ENCODE measurements at places on chromosomes 2 and 18.

GRCh38 chr2:19111354-19111753 lies 247.1 kb downstream of the OSR1 start:
- no peaks in the 10 kb centered on the region for H3K27me3 ChIP-seq
- H3K27ac ChIP-seq: no peak overlapping the region
- H3K36me3 ChIP-seq: no peaks in the 10 kb centered on the region
- no peak for DNase-seq
- H3K4me1 ChIP-seq: no peaks in the 10 kb centered on the region
- no peak overlapping the region for H3K4me3 ChIP-seq

DNA sequence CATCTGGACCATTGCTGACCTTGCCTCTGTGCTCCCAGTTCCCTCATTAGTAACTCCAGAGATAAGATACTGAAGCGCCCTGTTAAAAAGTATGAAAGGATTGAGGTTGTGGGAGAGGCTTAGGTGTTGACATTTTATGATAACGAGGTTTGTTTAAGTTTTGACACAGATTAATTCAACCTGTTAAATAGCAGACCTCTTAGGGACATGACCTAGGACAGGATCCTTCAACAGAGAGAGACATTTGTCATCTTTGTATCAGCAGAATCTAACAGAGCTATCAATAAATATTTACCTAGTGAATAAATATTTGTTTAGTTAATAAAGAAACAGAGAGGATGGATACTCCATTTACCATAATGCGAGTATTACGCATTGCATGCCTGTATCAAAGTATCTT lies 99.5 kb downstream of the DCC start:
- no peaks in the 10 kb centered on the region for H3K4me1 ChIP-seq
- H3K27me3 ChIP-seq: no peaks in the 10 kb centered on the region
- DNase-seq: no peak
- no peak overlapping the region for H3K27ac ChIP-seq
- H3K36me3 ChIP-seq: no peaks in the 10 kb centered on the region

GRCh38 chr18:48832938-48833700 lies 117.6 kb downstream of the SMAD7 start:
- no peak overlapping the region for H3K4me3 ChIP-seq
- H3K36me3 ChIP-seq: no peaks in the 10 kb centered on the region
- DNase-seq: peak; percentile 60

DNA sequence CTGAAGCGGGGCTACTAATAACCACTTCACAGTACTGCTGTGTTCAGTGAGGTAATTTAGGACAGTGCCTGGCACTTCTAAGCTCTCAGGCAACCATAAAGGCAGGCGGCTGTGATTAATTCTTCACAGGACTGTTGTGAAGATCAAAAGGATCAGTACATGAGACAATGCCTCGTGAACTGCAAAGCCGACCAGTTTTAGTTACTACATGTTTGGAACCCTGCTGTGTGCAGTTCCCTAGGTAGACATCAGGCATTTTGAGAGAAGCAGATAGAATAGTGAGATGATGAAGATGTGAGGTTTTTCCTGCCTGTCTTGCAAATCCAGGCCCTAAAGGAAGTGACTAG lies 19.1 kb downstream of the EFHD1 start:
- H3K4me1 ChIP-seq: no peaks in the 10 kb centered on the region
- no peaks in the 10 kb centered on the region for H3K36me3 ChIP-seq
- no peaks in the 10 kb centered on the region for H3K27me3 ChIP-seq
- no peak overlapping the region for H3K27ac ChIP-seq
- no peak for DNase-seq

GRCh38 chr18:31546476-31546875 lies 45.2 kb upstream of the TTR start:
- no peaks in the 10 kb centered on the region for H3K4me1 ChIP-seq
- no peak for DNase-seq
- H3K4me3 ChIP-seq: no peak overlapping the region
- H3K36me3 ChIP-seq: peaks cover 29% of the 10 kb centered on the region
- no peaks in the 10 kb centered on the region for H3K27me3 ChIP-seq

DNA sequence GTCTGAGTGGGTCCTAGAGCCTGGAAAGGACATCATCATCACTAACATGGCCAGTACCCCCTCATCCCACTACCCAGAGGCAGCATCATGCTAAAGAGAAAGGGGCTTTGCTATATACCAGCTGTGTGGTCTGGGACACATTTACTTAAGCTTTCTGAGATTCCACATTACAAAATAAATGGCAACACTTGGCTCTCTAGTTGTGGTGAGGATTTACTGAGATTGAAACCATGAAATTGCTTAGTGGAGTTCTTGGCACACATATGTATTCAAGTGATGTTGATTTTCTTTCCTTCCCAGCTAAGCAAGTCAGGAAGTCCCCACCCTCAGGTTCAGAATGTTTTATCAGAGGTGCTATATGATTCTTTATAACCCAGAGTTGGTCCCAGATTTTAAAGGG lies 362.0 kb downstream of the CLIP4 start:
- no peak overlapping the region for H3K4me3 ChIP-seq
- H3K27ac ChIP-seq: no peak overlapping the region
- H3K4me1 ChIP-seq: no peaks in the 10 kb centered on the region
- DNase-seq: no peak
- H3K27me3 ChIP-seq: no peaks in the 10 kb centered on the region
- no peaks in the 10 kb centered on the region for H3K36me3 ChIP-seq

- H3K4me3 ChIP-seq: no peak overlapping the region
- no peaks in the 10 kb centered on the region for H3K27me3 ChIP-seq
- no peak for DNase-seq
Observed at GRCh38 chr2:80396276-80396675, 91.7 kb upstream of the LRRTM1 start.

GRCh38 chr2:18401471-18401870 lies 159.0 kb downstream of the RDH14 start:
- H3K4me1 ChIP-seq: no peaks in the 10 kb centered on the region
- no peak for DNase-seq
- H3K27me3 ChIP-seq: no peaks in the 10 kb centered on the region
- H3K4me3 ChIP-seq: no peak overlapping the region
- no peaks in the 10 kb centered on the region for H3K36me3 ChIP-seq

GRCh38 chr18:3114026-3114425 lies 101.1 kb upstream of the LPIN2 start:
- H3K27ac ChIP-seq: no peak overlapping the region
- no peak overlapping the region for H3K4me3 ChIP-seq
- no peaks in the 10 kb centered on the region for H3K27me3 ChIP-seq
- no peak for DNase-seq

- H3K27me3 ChIP-seq: no peaks in the 10 kb centered on the region
- DNase-seq: no peak
- no peak overlapping the region for H3K4me3 ChIP-seq
- H3K27ac ChIP-seq: no peak overlapping the region
- no peaks in the 10 kb centered on the region for H3K36me3 ChIP-seq
Observed at GRCh38 chr2:180542511-180542910, 437.9 kb upstream of the UBE2E3 start.

DNA sequence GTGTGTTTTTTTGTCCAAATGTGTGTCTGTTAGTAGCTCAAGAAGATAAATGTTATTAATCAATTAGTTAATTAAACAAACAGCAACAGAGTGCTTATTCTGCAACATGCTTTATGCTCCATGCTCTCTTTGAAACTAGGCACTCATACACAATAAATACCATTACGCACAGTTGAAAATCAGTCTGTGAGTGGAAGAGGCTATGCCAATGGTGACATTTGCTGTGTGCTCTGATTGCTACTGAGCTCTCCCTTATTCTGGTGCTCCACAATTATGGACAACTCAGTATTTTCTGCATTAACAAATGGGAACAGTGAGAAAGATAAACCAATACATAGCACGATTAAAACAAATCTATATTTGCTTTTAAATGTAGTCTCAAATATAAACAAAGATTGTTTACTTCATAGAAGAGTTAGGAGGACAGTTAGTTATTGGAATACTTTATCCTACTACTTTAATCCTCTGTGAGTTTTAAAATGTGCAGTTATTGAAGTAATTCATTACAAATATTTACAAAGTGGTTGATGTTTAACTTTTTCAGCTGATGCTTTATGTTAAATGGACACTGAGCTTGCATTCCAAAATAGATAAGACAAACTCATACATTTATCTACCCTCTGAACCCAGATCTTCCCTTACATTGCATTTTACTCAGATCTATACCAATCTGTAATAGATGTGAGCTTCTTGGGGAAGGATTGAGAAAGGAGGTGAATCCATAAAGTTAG lies 55.3 kb downstream of the NXPH2 start:
- no peaks in the 10 kb centered on the region for H3K27me3 ChIP-seq

- H3K4me3 ChIP-seq: no peak overlapping the region
- H3K4me1 ChIP-seq: no peaks in the 10 kb centered on the region
- no peaks in the 10 kb centered on the region for H3K36me3 ChIP-seq
- no peak overlapping the region for H3K27ac ChIP-seq
- DNase-seq: no peak
Observed at GRCh38 chr2:50863218-50863617, 168.7 kb downstream of the NRXN1 start.

GRCh38 chr2:62309465-62310091 lies 113.7 kb downstream of the B3GNT2 start:
- H3K27me3 ChIP-seq: no peaks in the 10 kb centered on the region
- H3K36me3 ChIP-seq: no peaks in the 10 kb centered on the region
- H3K4me3 ChIP-seq: no peak overlapping the region
- H3K4me1 ChIP-seq: peaks cover 43% of the 10 kb centered on the region

Measured in right atrium auricular region (tissue), 2 donors.